ENCODE measurements at places on chromosomes 6 and 20.
A peak's percentile ranks its signal among the peaks of the same experiment; 100 is the strongest.

DNA sequence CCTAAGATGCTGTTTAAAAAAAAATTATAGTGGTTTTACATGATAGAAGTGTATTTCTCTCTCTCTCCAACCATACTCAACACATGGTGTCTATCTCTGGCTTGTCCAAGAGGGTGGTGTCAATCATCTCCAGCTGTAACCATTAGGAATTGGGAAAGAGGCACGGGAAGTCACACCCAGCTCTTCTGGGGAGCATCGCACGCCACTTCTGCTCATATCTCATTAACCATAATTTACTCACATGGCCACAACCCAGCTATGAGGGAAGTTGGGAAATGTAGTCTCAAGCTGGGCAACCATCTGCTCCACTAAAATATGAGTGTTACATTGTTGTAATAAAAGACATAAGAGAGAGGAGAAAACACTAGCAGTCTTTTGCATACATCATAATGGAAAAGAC, 30.4 kb upstream of the TSHZ2 start:
- DNase-seq = peak; percentile 49

DNA sequence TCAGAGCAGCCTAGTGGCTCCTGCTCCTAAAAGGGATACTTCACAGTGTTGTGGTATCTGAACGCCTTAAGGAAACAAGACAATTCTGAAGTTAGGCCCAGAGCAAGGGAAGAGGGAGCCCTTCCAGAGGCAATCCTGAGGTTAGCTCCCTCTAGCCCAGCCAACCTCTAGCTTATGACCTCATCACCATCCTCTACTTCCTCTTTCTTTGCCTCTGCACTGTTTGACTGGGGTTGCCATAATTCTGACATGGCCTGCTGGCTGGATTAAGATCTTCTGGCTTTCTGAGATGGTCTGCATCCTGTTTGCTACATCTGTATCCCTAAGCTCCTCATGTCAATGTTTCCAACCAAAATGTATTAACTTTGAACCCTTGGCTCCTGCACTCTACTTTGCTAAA, 23.3 kb upstream of the BMP2 start:
- no peak for DNase-seq

- DNase-seq = no peak
Observed at GRCh38 chr20:24473435-24474223, 4.2 kb downstream of the SYNDIG1 start.

DNA sequence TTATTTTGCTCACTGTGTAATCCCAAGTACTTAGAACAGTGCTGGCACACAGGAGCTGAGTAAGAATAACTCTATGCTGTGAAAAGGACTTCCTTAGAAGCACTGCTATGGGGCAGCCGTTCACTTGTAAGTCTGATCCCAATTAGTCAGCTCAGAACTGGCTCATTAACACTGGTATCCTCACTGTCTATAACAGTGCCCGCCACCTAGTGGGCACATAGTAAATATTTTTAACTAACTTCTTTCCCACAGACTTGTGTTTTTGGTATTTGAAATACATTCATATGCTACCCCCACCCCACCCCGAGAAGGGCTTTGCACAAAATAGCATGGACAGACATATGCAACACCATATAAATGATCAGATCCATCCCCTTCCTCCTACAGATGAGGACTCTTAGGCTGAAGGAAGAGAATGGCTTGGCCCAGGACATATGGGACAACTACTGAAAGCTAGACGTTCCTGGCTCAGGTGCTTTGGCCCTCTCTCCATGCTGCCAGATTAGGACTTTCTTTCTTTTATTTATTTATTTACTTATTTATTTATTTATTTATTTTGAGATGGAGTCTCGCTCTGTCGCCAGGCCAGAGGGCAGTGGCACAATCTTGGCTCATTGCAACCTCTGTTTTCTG, 47.1 kb downstream of the DST start:
- DNase-seq = peak; percentile 49

DNA sequence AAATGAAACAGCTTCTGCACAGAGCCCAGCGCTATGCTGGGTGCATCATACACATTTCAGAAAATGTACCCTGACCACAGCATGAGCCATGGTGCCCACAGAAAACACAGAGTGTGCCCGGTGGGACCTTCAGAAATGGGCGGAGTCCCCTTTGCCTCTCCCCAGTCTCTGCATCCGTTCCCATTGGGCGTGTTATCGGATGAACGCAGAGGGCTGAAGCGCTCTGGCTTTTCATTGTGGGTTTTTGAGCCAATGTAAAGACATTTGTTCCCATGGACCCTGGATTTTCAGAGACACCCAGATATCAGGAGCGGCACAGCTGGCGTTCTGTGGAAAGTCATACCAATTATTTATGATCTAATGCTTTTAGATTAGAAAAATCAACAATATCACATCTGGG, 99.8 kb downstream of the DACT2 start:
- no peak for DNase-seq

DNA sequence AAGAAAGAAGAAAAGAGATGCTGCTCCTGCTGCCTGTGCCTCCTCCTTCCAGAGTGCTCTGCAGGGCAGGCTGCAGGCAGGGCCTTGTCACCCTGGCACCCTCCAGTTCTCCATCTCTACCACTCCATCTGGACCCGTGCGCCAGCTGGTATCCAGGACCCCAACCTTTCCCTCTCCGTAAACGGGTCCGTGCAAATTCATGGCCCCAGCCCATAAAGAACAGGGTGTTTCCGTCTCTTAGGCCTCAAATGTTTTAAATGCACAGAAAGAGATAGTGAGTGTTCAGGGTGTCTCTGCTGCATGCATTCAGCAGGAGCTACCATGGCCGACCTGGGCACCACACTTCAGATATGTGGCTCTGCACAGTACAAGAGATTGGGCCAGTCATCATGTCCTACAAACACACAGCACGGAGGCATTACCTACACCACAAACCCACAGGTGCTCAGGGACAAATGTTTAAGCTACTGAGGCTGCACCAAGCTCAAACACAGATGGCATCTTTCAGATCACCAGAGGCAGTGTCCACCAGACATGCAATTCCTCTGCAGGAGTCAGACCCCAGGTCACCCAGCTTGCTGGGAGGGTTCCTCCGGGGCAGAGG, 258.1 kb downstream of the DLL1 start:
- DNase-seq = no peak

Measured in AG08395 (cell line).